Cortex of kidney (tissue), 1 donor: ENCODE measurements at places on chromosomes 7 and 10.

DNA sequence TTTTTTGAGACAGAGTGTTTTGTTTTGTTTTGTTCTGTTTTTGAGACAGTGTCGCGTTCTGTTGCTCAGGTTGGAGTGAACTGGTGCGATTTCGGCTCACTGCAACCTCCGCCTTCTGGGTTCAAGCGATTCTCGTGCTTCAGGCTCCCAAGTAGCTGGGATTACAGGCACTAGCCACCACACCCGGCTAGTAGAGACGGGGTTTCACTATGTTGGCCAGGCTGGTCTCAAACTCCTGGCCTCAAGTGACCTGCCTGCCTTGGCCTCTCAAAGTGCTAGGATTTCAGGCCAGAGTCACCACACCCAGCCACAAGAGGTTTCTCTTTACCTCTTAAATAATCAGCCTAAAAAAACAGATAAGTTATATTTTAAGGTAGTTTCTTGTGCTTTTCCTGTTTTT lies 8.7 kb upstream of the ARHGAP12 start:
- no peak for DNase-seq

DNA sequence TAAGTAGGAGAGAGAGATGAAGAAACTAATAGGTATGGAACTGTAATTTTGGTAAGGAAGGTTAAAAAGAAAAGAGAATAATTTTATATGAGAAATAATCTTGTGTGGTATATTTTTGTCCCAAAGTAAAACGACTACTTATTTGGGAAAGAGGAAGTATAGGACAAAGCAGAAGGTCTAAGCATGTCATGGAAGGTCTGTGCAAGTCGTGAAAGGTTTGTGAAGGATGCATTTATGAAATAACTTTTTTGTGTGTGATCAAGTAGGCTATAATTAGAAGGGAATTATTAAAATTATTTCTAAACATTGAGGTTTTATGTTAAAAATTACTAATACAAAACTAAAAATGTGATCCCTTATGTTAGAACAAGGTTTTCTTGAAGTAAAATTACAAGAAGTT lies 63.3 kb downstream of the ZNF783 start:
- DNase-seq, result no peak

- no peak for DNase-seq
Measured at GRCh38 chr10:101564490-101564991, 23.5 kb downstream of the POLL start.

DNA sequence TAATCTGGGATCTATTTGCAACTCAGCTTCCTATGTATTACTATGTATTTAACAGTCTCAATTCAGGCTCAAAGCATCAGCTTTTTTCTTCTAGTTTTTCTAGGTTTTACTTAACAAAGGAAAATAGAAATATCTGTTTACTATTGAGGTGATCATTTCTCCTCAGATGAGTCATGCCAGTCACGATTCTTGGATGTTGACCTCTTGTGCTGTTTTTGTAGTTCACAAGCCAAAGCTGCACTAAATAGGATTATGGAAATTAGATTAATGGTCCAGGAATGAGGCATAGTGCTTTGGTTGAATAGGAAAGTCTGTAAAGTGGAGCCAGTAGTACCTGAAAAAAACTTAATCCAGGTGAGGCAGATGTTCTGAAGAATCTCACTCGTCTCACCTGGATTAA lies 198.3 kb upstream of the KAT6B start:
- no peak for DNase-seq

DNA sequence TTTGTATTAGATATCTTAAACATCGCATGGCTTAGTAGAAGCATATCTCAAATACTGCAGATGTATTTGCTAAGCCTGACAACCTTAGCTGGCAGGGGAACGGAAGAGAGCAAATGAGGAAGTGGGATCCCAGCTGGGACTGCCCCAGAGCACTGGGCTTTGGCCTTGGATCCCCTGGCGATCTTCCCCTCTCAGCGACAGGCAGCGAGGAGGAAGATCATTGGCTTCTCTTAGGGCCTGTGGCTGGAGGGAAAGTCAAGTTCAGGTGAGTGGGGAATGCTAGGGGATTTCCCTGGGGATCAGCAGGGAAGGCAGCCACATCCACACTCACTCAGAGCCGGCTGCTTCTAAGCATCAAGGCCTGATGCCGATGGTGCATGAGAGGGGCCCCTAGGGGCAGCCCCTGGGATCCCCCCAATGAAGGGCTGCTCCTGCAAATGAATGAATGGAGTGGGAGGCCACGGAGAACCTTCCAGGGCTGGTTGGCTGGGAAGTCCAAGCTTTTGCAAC lies 42.0 kb downstream of the LYZL2 start:
- no peak for DNase-seq

- DNase-seq, result no peak
Measured at GRCh38 chr10:26025523-26025922, 91.5 kb downstream of the MYO3A start.

DNA sequence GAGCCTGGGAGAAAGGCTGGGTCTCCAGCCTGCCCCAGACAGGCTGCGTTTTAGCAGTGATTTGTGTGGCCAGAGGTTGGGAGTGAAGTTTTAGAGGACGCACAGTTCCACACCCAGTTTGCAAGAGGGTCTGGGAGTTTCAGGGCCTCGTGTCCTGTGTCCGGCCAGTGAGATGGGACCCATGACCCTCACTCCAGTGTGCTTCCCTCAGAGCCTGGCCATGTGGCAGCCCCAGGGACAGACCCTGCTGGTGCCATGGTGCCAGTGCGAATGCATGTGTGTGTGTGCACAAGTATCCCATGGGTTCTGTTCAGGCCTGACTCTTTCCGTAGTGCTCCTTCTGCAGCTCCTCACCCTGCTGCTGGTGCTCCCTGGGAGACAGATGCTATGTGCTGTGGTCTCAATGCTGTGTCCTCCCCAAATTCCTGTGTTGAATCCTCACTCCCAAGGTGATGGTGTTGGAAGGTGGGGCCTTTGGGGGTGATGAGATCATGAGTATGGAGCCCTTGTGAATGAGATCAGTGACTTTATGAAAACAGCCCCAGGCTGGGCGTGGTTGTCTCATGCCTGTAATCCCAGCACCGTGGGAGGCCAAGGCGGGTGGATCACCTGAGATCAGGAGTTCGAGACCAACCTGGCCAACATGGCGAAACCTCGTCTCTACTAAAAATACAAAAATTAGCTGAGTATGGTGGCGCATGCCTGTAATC lies 16.5 kb downstream of the ECHDC3 start:
- DNase-seq, result no peak

DNA sequence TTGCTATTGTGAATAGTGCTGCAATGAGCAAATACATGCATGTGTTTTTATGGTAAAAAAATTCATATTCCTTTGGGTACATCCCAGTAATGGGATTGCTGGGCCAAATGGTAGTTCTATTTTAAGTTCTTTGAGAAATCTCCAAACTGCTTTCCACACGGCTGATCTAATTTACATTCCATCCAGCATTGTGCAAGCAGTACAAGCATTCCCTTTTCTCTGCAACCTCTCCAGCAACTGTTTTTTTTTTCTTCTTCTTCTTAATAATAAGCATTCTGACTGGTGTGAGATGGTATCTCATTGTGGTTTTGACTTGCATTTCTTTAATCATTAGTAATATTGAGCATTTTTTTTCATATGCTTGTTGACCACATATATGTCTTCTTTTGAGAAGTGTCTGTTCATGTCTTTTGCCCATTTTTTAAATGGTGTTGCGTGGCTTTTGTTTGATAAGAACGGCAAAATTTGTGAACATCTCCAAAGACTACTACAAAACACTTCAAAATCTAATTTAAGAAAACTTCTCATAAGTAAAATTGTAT lies 136.1 kb upstream of the MYO3A start:
- no peak for DNase-seq

DNA sequence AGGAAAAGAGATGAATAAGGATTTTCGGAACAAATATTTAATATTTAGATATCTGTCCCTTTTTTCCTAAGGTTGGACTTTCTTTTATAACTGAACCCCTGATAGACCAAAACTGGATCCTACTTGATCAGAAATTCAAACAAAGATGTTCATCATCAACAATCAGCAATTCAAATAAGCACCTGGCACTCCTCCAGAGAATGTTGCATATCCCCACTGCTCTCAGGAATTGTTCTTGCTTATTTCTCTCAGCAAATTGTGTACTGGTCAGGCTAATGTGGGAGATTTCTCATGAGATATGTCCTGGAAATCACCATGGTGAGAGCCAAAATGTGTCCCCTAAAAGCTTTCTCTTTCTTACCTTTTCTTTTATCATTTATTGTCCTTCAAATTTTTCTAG lies 40.3 kb upstream of the LHFPL3 start:
- no peak for DNase-seq

GRCh38 chr10:91694170-91694794 lies 61.4 kb upstream of the PPP1R3C start:
- no peak for DNase-seq

- no peak for DNase-seq
Measured at GRCh38 chr7:125641884-125642283, 712.3 kb upstream of the POT1 start.

- DNase-seq, result no peak
Measured at GRCh38 chr10:26737730-26738129, 40.2 kb downstream of the PDSS1 start.

- no peak for DNase-seq
Measured at GRCh38 chr7:86137343-86137742, 506.4 kb upstream of the GRM3 start.

DNA sequence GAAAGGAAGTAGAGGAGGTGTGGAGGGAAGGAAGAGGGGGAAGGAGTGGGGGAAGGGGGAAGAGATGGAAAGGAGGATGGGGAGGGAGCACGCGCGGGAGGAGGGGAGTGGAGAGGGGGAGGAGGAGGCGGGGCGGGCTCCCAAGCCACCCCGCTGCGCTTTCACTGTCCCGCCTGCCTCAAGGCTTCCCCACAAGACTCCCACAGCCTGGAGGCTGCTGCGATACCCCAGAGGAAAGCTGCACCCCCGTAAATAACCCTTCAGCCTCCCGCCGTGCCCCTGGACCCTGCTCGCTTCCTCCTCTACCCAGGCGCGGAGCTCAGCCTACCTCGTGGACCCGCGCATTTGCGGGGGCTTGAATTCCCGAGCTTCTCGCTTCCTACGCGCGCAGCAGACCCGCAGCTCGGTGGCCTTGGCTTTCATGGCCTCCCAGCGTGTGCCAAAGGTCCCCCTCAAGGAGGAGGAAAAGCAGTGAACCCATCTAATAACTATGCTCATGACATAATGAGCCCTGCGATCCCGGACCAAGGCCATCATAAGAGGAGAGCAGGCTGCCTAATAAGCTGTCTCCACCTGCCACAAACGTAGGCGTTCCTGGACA lies at the start of gene C10orf67:
TSS of gene C10orf67 (minus strand) at position 557 of the 601 bp plus-strand sequence. CDS start at position 534, 23 bp downstream.
- DNase-seq, result peak; percentile 7

DNA sequence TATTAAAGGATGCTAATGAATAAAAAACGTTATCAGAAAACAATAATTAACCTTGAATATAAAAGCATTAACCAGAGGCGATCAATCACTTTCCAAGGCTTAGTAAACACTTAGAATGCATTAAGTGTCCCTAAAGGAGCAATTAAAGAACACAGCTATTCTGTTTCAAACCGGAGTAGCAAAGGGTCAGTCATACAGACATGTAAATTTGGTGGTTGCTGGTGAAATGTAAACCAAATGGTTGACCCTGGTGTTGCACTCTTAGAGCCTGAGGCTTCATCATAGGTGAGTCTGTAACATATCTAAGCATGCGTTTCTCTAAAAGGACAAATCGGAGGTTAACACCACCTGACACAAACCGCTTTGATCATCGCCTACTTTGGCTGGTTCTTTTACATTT lies 1280.1 kb downstream of the TYW1 start:
- DNase-seq, result no peak

DNA sequence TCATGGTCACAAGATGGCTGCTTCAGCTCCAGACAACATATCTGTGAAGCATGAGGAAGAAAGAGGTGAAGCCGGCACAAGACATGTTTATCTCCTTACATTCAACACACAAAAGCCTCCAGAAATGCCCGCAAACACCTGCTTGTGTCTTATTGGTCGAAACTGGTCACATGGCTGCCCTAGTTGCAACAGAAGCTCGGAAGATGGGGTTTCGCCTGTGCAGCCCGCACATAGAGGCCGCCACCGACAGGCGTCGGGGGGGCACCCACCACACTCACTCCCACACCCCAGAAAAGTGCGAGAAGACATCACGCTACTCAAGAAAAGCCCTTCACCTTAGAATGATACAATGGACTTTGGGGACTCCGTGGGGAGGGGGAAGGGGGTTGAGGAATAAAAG lies 63.0 kb upstream of the MGMT start:
- no peak for DNase-seq

- no peak for DNase-seq
Measured at GRCh38 chr10:132392811-132393694, 3.9 kb upstream of the PWWP2B start.

DNA sequence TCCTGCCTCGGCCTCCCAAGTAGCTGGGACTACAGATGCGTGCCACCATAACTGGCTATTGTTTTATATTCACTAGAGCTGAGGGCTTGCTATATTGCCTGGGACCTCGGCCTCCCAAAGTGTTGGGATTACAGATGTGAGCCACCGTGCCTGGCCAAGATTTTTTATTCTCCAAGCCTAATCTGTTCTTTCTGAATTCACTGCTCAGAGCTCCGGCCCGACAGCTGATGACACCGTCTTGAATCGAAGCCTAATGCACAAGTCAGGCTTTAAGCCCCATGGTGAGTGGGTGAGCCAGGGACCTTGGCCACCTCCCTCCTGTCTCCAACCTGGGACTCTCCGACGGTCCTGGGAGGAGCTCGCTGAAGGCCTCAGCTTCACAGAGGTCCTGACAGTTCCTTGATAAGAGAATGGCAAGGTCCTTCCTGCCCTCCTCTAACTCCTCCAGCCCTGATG lies 338.9 kb downstream of the WDR37 start:
- no peak for DNase-seq
